ENCODE measurements at places on chromosomes 4 and X. TPM values are rescaled to one million over a fixed set of nuclear protein-coding genes. Genes with fewer than 3 reads are reported as not detected.

Gene PAGE2
- not detected for total RNA-seq

Gene RTL9
- total RNA-seq, result not detected

Gene SUV39H1
- 10.2 TPM for total RNA-seq

Gene ASB11
- total RNA-seq, result not detected

Gene MXRA5
- not detected for total RNA-seq

Gene COL25A1
- 0.44 TPM for total RNA-seq

Gene TLR2
- total RNA-seq, result 3.9 TPM

DNA sequence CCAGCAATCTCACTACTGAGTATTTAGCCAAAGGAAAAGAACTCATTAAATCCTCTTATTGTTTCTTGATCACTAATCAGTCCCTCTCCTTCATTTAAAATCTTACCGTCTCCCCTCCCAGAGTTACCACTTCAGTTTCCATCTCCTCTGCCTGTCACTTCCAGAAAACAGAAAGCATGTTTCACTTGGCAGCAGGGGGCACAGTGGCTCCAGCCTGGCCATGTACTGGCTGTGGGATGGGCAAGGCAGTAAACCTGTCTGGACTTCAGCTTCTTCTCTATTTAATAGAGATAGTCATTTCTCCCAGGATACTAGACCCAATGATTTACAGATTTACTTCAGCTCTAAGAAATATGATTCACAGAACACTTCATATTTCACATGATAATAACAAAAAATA, 63.2 kb downstream of the CD40LG start:
- peaks cover 16% of the 10 kb centered on the region for H3K36me3 ChIP-seq
- H3K27me3 ChIP-seq, result no peaks in the 10 kb centered on the region
- peak overlapping the region; percentile 56 for H3K27ac ChIP-seq

GRCh38 chr4:181745933-181746625, 497.1 kb upstream of the TENM3 start:
- no peak for DNase-seq
- no peaks in the 10 kb centered on the region for H3K27me3 ChIP-seq
- H3K4me1 ChIP-seq, result no peaks in the 10 kb centered on the region
- H3K36me3 ChIP-seq, result no peaks in the 10 kb centered on the region
- no peak overlapping the region for H3K4me3 ChIP-seq

DNA sequence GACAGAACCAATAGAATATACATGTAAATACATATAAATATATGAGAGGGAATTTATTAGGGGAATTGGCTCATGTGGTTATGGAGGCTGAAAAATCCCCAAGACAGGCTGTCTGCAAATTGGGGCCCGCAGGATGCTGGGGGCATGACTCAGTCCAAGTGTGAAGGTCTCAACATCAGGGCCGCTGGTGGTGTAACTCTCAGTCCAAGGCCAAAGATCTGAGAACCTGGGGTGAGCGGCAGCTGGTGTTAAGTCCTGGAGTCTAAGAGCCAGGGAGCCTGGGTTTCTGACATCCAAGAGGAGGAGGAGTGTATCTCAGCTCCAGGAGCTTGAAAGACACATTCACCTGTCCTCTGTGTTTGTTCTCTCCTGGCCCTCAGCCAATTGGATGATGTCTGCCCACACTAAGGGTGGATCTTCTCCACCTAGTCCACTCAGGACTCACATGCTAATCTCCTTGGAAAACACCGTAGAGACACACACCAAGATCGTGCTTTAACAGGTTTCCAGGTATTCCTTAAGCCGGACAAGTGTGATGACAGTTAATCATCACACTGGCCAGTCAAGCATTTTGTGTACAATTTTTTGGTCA, 28.9 kb downstream of the TIGD2 start:
- no peaks in the 10 kb centered on the region for H3K36me3 ChIP-seq
- no peak overlapping the region for H3K4me3 ChIP-seq
- DNase-seq, result no peak
- H3K27me3 ChIP-seq, result no peaks in the 10 kb centered on the region
- H3K4me1 ChIP-seq, result no peaks in the 10 kb centered on the region

- H3K4me1 ChIP-seq, result no peaks in the 10 kb centered on the region
- H3K27ac ChIP-seq, result no peak overlapping the region
- H3K36me3 ChIP-seq, result no peaks in the 10 kb centered on the region
- H3K4me3 ChIP-seq, result no peak overlapping the region
- DNase-seq, result no peak
Measured at GRCh38 chr4:83889802-83890201, 353.9 kb downstream of the GPAT3 start.

- no peaks in the 10 kb centered on the region for H3K36me3 ChIP-seq
- H3K27me3 ChIP-seq, result no peaks in the 10 kb centered on the region
- no peak overlapping the region for H3K27ac ChIP-seq
- H3K4me3 ChIP-seq, result no peak overlapping the region
- no peaks in the 10 kb centered on the region for H3K4me1 ChIP-seq
Measured at GRCh38 chr4:12644261-12644660, 839.9 kb downstream of the RAB28 start.

DNA sequence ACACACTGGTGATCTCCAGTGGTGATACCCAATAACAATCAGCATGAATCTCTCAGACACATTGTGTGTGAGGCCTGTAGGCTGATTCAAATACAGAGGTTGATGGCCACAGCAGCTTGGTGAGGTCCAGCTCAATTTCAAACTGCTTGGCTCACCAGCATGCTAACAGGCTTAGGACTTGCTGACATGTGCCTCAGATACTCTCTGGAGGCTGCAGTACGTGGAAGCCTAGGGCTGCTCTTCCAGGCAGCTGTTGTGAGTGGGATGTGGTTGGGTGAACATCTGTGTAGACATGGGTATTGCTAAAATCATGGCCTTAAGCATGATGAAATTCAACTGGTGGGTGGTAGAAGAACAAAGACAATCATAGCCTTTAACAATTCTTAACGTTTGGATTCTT, 4.3 kb downstream of the CXCL9 start:
- H3K36me3 ChIP-seq, result no peaks in the 10 kb centered on the region
- H3K27me3 ChIP-seq, result no peaks in the 10 kb centered on the region
- no peaks in the 10 kb centered on the region for H3K4me1 ChIP-seq
- no peak for DNase-seq
- H3K27ac ChIP-seq, result no peak overlapping the region
- H3K4me3 ChIP-seq, result no peak overlapping the region

GRCh38 chr4:33045334-33045733, 2325.2 kb downstream of the PCDH7 start:
- no peak overlapping the region for H3K27ac ChIP-seq
- H3K36me3 ChIP-seq, result no peaks in the 10 kb centered on the region
- H3K4me3 ChIP-seq, result no peak overlapping the region
- no peaks in the 10 kb centered on the region for H3K4me1 ChIP-seq
- no peak for DNase-seq

DNA sequence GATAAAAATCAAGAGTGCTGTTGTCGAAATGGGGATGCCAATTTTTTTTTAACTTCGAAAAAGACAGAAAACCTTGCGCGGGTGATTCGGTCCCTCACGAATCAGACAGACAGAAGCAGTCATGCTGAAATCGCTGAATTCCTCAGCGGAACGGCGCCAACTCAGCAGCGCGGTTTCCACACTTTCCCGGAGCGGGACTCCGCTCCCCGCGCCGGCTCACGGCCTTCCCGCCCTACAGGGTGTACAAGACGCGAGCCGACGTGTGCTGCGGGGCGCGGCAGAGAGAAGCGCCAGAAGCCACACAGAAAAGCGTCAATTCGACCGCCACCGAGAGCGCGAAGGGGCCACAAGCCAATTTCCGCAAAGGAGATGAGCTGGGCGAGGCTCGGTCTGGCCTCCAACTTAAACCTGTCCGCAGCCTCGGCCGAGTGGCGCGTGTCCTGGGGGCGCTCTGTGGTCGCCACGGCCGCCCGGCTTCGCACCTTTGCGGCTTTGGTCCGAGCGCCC, 1.3 kb downstream of the NEXMIF start:
- H3K36me3 ChIP-seq, result no peaks in the 10 kb centered on the region
- no peak overlapping the region for H3K4me3 ChIP-seq
- H3K27ac ChIP-seq, result peak overlapping the region; percentile 4
- peak; percentile 37 for DNase-seq
- no peaks in the 10 kb centered on the region for H3K27me3 ChIP-seq
